Islet precursor cell (in vitro differentiated cells): ENCODE measurements at places on chromosomes 3 and 15.

DNA sequence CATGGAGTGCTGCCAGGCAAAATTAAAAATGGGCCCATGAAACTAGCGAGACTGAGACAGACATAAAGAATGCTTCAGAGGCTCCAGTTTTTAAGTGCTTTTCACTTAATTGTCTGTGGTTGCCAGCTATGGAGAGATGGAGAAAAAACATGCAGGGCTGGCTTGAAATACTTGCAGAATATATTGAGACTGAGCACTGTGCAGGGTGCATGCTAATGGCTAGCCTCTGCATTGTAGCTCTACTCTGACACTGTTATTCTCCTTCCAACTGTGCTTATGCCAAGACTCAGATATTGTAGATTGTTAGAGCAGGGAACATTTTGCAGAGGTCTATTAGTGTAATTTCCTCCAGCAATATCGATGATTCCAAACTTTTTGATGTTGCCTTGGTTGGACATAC, 735.0 kb downstream of the PDCD6IP start:
- DNase-seq = no peak

DNA sequence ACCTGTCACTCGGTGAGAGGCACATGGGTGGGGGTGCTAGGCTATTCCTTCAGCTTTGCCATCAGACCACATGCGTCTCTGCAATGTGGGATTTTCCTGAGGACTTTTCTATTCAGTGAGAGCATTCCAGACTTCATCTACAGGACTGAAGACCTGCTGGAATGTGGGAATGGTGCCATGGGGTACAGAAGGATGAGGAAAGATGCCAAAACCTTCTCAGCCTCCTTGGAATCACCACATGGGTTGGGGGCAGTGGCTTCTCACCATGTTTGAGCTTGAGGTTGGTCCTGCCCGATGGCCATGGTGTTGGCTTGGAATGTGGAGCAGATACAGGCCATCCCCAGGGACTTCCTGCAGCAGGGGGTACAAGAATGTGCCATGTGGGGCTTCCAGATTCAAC, 80.9 kb upstream of the KLF13 start:
- DNase-seq = no peak

GRCh38 chr3:34090876-34091275, 292.4 kb downstream of the PDCD6IP start:
- DNase-seq = no peak

GRCh38 chr3:77052051-77052501, 12.2 kb downstream of the ROBO2 start:
- peak; percentile 62 for DNase-seq
